ENCODE measurements at places on chromosomes 2 and 18.
A peak's percentile ranks its signal among the peaks of the same experiment; 100 is the strongest.

DNA sequence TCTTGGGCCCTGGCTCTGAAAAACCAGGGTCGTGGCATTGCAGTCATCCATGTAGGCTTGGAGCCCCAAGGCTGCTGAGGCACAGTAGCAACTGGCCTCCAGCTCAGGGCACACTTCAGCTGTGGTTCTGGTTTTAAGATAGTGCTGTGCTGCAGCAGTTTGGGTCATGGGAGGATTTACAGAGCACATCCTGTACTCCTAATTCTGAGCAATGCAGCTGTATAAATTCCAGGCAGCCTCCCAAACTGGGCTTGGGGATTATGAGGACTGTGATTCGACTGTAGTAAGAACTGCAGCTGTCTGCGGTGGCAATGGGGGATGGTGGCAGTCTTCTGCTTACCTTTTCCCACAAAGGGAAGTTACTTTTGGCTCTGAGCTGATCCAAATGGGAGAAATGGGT is 536.3 kb upstream of the GCFC2 start:
- DNase-seq, result no peak

DNA sequence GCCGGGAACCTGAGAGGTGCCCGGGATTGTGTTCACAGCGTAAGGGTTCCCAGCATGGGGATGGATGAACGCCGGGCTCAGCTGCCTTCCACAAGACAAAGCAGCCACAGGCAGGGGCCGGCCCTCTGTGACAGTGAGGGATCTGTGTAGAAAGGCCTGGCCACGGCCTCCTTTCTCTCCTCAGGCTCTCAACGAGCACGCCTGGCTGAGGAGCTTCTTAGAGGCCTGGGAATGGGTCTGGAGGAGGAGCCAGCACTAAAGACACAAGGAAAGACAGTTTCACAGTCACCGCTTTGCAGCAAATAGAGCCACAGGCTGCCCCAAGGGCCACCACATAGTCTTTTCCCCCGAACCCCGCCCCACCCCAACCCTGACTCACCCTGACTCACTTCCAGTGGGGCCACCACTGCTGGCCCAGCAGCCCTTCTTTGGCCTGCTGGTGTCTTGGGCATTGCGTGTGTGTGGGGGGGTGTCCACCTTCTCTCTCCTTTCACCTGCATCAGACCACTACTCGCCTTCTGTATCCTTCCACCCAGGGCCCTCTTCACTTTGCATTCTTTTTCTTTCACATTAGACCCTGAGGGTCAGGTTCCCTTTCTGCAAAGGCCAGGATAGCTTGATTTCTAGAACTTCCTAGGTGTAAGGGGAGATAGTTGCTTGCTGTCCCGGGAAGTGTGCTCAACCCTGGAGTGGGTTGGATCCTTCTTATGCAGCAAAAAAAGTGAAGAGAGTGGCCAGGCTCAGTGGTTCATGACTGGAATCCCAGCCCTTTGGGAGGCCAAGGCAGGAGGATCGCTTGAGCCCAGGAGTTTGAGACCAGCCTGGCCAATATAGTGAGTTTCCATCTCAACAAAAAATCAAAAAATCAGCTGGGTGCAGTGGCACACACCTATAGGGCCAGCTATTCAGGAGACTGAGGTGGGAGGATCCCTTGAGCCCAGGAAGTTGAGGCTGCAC is 19.3 kb upstream of the HPCAL1 start:
- DNase-seq, result peak; percentile 82

GRCh38 chr18:75109319-75109691 is 99.6 kb downstream of the PTGR3 start:
- no peak for DNase-seq

DNA sequence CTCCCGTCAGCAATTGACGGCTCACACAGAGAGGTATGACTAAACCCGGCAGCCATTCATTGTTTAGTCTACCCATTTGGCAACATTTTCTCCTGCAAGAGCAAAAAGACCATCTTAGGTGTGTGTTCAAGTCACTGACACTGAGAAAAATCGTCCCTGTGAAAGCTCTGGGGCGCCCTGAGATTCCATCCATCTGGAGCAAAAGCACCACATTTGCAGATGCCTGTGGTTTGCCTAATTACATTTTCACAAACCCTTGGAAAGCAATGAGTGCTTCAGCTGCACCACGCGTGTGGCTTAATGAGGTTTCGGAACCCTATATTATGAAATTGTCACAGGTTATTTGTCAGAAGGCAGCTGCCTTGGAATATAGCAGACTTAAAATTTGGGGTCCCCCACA is 110.7 kb upstream of the PTPRM start:
- DNase-seq, result no peak

DNA sequence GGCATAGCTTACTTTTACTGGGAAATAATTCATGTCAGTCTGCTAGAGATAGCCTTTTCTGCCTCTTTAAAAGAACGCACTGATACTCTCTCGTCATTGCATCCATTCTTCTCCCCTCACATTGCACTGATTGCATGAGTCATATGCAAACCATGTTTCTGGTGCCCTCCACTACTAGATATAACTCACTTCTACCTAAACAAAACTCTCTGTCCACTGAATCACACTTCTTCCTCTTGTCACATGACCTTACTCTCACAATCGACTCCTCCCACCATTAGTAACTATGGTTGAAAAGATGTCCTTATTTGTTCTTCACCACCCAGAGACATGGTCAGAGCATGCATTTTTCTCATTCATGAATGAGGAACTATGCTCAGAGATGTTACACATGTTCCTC is 158.0 kb downstream of the CSRNP3 start:
- DNase-seq, result peak; percentile 71

DNA sequence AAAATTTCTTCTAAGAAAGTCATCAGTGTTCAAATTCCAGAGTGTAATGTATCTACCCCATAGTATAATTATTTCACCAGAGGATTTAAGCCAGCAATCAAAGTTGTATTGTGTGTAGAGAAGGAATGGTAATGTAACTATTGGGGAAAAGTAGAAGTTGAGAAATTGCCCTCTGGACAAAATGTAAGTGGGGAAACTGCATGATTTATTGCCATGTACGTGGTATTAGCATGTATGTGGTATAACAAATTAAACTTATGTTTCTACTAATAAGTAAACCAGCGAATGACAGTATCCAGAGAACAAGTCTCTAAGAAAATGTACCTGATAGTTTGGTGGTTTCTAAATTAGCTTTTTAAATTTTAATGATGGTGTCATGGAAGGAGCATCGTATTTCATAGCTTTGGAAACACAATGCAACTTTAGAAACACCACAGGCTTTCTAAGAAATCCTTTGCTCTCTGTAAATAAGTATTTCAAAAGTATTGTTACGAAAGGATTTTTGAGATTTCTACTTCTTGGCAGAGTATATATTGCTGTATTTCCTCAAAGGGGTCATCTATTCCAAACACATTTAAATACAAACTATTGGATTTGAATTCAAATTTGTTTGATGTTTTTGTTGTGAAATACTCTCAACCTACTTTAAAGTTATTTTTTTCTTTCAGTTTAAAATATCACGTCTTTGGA is 1018.9 kb upstream of the ZEB2 start:
- DNase-seq, result no peak

DNA sequence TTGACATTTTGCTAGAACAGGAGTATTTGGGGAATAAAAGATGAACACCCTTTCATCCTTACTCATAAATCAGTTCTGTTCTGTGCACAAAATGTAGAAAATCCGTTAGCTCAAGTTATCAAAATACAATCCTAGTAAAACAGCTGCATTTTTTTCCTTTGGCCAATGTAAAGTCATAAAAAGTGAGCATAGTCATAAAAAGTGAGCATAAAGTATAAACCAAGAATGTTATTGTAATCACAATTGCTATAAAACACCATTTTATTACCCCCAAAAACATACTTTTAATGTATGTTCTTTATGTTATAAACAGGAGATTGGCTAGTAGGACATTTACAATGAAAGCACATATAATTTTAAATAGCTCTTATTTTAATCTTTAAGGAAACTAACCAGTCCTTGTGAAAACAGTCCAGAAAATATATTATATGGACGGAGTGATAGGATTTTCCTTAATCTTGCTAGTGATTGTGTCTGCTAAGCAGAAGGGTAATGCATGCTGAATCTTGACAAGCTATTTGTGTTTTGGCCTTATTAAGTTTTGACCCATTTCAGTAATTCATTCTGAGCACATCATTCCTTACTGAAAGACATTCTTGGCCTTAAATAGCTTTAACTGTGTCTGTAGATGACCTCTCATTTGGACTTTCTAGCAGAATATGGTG is 891.8 kb downstream of the DSC3 start:
- DNase-seq, result no peak

- DNase-seq, result no peak
Observed at GRCh38 chr2:26629751-26630150, 11.4 kb downstream of the CIB4 start.

DNA sequence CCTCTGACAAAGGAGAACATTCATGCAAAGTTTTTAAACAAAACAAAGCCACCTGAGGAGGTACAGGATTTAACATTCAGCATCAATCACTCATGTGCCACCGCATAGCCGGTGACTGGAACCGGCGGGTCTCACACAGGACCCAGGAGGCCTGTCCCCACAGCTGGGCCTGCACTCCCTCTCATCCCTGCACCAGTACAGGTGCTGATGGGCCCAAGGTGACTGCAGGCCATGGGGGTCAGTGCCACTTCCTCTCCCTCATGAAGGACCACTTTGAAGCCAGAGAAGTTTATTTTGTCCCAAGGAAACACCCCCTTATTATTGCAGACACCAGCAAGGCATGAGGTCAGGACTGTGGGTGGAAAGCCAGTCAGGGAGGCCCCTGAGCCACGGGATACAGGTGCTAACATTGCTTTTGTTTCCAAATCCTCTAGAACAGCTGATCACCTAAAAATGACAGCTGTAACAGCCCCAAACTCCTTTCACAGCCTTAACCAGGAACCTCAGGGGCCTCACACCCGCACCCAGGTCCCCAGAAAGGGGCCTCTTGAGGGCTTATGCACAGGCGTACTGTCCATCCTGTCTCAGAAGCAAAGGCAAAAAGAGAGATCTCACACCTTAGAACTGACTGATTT is 14.0 kb downstream of the PARD6G start:
- DNase-seq, result no peak

GRCh38 chr18:76263046-76264005 is 231.7 kb downstream of the ZNF516 start:
- DNase-seq, result no peak

GRCh38 chr2:236604575-236605344 is 35.1 kb downstream of the ACKR3 start:
- DNase-seq, result no peak

DNA sequence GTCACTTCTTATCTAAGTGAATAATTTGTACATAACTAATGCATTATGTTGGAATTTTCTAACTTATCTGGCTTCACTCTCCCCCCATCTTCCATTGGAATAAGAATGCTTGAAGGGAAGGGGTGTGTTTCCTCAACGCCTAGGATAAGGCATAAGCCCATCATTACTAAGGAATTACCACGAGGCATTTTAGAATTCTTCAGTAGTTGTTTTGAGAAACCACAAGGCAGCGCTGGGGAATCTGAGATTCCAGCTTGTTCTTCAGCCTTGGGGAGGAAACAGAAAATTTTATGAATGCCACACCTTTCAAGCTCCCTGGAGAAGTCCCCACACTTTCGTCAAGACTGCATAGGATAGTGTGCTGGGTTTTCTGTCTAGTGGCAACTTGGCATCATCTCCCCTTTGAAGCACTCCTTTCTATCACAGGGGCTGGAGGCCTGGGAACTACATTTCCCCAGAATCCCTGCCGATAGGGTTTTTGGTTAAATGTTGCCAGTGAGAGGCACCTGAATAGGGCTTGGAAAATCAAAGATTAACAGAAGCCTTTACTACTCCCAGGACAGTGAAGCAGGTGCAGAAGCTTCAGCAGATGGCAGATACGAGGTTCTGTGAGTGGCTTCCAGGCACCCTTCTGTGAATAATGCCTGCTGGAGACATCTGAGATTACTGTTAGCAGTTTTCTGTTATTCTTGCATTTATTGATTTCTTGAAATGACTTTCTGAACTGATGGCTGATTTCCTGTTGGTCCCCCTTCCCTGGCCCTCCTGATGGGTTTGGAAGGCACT is 192.7 kb upstream of the REV1 start:
- peak; percentile 90 for DNase-seq

DNA sequence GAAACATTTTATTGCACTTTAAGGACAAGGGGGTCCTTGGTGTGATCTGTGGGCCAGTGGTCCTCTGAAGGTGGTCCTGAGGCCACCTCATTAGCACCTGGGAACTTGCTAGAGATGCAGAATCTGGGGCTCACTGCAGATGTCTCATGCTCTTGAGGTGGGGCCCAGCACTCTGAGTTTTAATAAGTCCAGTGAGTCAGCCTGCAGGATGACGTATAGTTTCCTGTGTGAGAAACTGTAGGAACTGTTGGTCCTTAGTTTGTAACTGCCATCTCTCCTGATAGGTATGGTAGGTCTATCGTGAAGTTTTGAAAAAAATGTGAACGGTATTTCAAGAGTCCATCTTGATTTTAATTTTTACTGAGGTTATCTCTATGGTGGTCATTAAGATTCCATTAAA is 2.8 kb downstream of the TRPM8 start:
- peak; percentile 48 for DNase-seq

- DNase-seq, result no peak
Observed at GRCh38 chr2:153601812-153602211, 123.2 kb upstream of the RPRM start.

DNA sequence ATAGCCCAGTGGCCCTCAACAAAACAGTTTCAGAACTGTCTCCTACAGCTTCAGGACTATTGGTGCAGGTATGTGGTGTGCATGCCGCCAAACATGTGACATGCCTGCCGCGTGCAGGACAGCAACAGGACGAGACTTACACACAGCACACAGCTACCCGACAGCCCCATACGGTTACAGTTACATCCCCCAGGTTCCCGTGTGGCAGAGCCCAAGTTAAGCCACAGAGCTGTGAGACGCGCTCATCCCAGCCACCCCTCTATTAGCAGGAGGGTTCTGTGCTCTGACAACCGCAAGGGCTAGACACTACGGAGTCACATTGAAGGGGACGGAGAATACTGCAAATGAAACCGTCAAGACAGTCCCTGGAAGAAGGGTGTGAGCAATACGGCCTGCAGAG is 16.4 kb upstream of the TUBB6 start:
- no peak for DNase-seq

- peak; percentile 16 for DNase-seq
Observed at GRCh38 chr2:57881998-57882888, 164.4 kb upstream of the VRK2 start.

- peak; percentile 37 for DNase-seq
Observed at GRCh38 chr18:44682871-44683221, 2.2 kb downstream of the SETBP1 start.

DNA sequence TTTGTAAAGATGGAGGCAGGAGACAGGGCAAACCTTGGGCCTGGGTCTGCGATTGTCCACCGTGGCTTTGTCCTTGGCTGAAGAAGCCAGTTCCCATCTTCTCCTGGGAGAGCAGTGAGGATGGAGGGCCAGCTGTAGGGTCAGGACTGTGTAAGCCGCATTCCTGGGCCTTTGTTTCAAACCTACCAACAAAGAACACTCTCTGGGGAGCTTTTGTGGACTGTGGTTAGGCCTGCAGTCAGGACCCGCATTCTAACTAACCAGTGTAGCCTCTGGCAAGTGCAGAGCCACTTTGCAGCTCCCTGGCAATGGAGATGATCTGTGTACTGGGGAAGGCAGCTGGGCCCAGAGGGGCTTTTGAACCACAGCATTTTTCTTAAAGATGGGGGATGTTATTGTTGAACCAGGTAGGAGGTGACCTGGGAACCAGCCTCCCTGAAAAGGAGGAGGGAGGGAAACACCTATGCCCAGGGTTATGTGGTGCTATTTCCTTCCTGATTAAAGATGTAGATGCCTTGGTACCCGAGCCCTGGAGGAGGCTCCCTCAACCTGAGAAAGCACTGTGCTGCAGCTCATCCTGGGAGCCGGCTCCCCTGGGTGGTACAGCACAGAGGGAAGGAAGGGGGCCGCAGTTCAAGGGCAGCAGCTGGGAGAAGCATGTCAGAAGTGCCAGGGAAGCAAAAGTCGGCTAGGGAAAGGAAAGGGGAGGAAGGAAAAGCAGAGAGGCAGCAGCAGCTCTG is 12.7 kb upstream of the SMAD4 start:
- DNase-seq, result no peak
